ENCODE measurements at places on chromosomes 6 and 20.

GRCh38 chr20:57013217-57013616 lies 253.2 kb downstream of the BMP7 start:
- DNase-seq = no peak

- no peak for DNase-seq
Observed at GRCh38 chr20:483815-484644, 21.7 kb upstream of the TBC1D20 start.

DNA sequence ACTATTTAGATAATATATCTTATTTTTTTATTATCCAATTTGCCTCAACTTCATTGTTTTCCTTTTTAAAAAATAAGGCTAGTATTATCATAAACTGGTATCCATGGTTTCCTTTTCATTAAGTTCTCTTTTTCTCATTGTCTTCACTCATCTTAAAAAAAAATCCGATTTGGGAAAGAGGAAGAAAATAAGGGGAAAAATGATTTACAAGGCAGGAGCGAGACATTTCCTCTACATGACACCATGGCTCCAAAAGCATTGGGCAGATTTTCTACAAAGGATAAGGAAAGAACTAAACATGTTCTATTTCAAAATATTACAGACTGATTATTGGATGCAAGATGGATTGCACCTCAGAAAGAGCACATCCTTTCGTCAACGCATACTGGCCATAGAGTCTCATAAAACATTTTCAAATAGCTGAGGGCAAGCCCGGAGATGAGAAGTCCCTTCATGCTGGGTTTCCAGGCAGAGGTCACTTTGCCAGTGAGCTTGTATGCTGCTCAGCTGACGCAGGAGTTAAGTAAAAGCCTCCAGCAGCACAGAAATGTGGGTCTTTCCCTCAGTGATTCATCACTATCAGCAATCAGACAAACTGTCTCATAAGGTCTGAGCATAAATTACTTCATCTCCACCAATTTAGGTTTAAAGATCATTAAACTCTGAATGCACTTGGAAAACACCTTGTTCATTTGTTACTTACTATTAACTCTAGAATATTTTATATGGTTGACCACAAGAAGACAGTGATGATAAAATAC lies 129.0 kb upstream of the TNFAIP3 start:
- no peak for DNase-seq

GRCh38 chr20:48722737-48723191 lies 105.0 kb downstream of the PREX1 start:
- no peak for DNase-seq

DNA sequence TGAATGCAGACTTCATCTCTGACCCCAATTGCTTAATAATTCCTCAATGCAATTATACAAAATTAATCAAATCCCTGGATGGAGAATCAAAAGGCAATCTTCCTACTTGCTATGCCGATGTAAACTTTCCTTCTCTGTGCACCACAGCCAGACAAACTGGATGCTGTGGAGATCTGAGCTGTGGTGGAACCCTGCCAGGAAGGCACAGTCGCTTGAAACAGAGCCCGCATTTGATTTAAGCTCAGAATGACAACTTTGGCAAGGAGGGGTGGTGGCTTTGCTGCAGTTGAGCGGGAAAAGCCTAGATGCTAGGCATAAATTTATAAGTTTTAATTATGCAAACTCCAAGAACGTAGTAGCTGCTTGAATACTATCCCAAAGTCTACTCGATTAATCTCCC lies 190.8 kb downstream of the MTFR2 start:
- DNase-seq = no peak

DNA sequence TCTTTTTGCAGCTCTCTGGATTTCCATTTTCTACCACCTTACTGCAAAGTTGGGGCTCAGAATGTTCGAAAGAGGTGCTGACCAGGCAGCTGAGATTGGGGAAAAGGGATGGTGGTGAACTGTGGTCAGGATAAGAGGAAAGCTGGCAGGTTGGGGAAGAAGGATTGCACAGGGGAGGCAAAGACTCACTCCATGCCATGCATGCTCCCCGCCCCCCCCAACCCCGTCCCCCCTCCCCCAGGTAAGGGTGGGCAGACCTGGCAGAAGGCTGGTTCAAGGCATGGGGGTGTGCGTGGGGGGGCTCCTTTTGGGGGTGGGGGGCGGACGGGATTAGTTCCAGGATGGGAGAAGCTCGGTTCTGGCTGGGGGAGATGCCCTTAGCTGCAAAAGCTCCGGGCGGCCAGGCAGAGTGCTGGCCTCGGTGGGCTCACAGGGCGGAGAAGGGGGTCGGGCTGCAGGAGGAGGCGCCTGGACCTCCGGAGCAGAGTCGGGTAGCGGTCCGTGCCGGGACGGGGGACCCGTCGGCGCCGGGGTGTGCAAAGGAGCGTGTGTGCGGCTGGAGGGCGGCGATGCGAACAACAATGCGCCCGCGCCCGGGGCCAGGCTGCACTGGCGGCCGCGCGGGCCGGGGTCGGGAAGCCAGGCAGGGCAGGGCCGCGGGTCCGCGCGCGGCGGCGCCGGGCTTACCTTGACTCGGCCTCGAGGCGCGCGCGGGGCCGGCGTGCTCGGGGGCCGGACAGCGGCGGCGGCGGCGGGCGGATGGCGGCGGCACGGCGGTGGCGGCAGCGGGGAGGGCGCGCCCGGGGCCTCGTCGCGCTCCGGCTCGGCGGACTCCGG lies 880 bp downstream of the ADNP start:
- DNase-seq = no peak

DNA sequence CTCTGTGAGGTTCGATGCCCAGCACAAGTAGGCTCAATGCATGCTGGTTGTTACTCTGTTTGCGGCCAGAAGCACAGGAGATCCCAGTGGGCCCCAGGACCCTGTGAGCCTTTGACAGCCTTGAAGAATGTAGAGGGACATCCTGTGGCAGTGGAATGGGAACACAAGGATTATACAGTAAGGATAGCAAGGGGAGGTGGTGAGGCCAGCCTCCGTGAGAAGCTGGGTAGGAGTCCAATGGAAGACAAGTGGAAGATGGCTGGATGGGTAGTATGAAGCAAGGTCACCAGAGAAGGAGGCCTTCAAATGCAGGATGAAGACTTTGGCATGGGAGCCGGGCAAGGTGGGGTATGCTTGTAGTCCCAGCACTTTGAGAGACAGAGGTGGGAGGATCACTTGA lies 622.9 kb upstream of the CDH4 start:
- no peak for DNase-seq

DNA sequence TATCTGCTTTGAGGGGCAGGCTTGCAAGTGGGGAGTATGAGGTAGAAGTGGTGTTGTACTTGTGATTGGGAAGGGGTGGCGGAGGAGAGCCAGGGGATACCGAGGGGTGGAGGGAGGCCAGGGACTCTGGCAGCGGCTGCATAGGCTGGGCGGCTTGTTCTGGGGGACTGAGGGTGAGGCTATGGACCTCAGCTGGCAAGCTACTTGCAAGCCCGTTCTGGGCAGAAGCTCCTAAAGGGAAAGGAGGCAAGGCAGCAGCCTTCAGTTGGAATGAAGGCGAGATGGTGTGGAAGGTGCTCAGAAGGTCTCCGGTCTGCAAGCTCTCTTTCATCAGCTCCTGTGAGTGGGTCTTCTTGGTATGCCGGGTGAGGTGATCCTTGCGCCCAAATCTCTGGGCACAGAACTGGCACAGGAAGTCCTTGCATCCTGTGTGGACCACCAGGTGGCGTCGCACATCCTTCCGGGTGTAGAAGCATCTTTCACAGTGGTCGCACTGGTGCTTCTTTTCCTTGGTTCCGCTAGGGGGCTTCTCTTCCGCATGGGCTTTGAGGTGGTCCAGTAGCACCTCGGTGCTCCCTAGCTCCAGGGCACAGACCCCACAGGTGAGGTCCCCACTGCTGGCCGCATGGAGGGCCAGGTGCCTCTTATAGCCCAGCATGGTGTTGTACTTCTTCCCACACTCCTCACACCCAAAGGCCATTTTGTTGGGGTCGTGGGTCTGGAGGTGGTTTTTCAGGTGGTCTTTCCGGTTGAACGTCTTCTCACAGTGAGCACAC lies 66.0 kb downstream of the PLAGL1 start:
- DNase-seq = no peak

GRCh38 chr6:154363821-154364220 lies 7.2 kb upstream of the IPCEF1 start:
- DNase-seq = no peak

- no peak for DNase-seq
Observed at GRCh38 chr6:157761331-157761921, 61.6 kb upstream of the SNX9 start.

GRCh38 chr20:23399568-23400241 lies 21.6 kb downstream of the NAPB start:
- DNase-seq = no peak

GRCh38 chr6:151637814-151638213 lies 144.0 kb downstream of the CCDC170 start:
- DNase-seq = no peak

- no peak for DNase-seq
Observed at GRCh38 chr6:161954699-161955276, 680.9 kb upstream of the AGPAT4 start.

DNA sequence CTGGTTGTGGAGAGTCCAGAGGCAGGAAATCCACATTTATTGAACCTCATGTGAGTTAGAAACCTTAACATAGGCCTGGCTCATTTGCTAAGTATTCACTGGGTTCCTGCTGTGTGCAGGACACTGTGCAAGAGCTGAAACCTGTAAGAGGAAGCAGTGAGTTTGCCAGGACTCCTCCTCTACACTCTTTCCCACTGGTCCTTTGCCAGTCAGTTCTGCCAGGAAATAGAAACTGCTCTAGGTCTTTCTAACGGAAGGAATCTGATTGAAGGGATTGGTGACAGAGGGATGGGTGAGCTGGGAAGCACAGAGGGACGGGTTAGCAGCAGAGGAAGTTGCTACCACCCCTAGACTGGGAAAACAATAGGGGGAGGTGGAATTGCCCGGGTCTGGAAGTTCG lies 234.2 kb upstream of the ECI2 start:
- no peak for DNase-seq

- DNase-seq = no peak
Observed at GRCh38 chr6:115901896-115902295, 158.8 kb downstream of the FRK start.

GRCh38 chr6:168341280-168341900 lies 21.8 kb upstream of the DACT2 start:
- DNase-seq = no peak

- DNase-seq = no peak
Observed at GRCh38 chr20:43137160-43137559, 52.5 kb downstream of the PTPRT start.

GRCh38 chr20:52346797-52347196 lies 155.2 kb upstream of the ZFP64 start:
- no peak for DNase-seq

- no peak for DNase-seq
Observed at GRCh38 chr6:26427451-26427809, 12.9 kb upstream of the BTN3A3 start.

DNA sequence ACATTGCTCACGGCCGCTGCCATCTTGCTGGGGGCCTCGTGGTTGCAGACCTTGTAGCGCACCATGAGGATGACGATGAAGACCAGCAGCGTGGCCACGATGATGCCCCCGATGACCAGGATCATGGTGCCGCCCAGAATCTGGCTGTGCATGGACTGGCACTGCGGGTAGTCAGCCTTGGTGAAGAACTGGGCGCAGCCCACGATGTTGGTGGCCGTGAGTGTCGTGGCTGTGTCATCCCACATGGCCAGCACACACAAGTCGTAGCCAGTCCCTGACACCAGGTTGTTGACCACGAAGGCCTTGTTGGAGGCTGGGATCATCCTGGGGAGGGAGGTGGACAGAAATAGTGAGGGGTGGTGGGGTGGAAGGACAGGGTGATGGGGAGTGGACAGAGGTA lies 194.6 kb downstream of the LRFN2 start:
- DNase-seq = no peak

- DNase-seq = no peak
Observed at GRCh38 chr6:4169028-4169789, 33.8 kb upstream of the ECI2 start.

DNA sequence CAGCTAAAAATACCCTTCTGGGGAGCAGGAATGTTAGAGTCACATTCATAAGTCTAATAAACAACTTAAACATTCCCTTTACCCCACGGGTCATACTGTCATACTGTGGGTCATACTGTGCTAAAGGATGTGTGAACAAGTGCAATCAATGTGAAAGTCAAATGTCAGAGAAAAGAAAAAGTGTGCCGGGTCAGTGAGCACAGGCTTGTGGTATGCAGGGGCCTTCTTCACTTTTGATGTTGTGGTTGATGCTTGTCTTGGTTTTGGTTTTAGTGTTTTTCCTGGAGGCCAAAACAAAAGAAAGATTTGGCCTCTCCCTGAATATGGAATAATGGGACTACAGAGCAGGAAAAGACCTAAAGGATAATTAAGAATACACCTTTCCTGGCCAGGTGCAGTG lies 267.9 kb upstream of the PLN start:
- no peak for DNase-seq

GRCh38 chr6:14040042-14040441 lies 77.5 kb upstream of the CD83 start:
- no peak for DNase-seq

DNA sequence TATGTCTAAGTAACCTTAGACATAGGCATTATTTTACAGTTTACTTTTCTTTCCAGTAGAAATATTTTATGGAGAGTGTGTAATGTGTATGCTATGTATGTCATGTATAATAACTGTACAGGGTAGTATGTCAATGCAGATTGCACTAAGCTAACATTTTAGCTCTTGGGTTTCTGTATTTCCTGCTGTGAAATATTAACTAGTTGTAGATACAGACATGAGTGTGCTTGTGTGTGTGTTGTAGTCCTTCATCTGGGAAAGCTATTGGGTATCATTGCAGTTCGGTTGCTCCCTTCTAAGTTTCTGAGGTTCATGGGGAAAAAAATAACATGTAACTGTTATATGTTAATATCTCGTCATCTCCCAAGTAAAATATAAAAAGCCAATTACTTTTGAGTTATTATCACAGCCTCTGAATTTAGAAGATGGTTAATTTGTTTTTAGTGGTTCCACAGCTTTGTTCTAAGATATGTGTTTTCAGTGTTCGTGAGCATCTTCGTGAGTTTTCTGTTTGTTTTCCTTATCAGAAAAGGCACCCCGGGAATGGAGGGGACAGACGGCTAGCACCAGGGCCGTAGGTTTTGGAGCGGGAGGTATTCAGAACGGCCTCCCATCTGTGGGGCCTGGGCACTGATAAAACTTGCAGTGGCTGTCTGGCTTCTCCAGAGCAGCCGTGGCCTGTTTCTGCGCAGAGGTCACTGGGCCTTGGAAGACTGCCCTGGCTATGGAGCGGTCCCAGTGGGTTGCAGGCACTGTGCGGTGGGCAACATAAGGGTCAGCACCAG lies 215.0 kb downstream of the ARID1B start:
- DNase-seq = no peak

- DNase-seq = no peak
Observed at GRCh38 chr6:43242908-43243663, at the start of gene TTBK1. TSS of gene TTBK1 (plus strand) at chr6:43243481. CDS start at chr6:43246661, 3,180 bp downstream.

Measured in left renal cortex interstitium (tissue), 4 donors.